Esophagus muscularis mucosa (tissue), 4 donors: ENCODE measurements at places on chromosomes 16 and 17. TPM values are rescaled to one million over a fixed set of nuclear protein-coding genes. Genes with fewer than 3 reads are reported as not detected.
A peak's percentile ranks its signal among the peaks of the same experiment; 100 is the strongest.

The FBXW10B gene
- not detected for total RNA-seq

- no peak for DNase-seq
Observed at GRCh38 chr17:61469949-61470348, 17.7 kb downstream of the TBX4 start.

The TUBG2 gene
- total RNA-seq = 40.1 TPM

GRCh38 chr16:49419862-49420261, 46.3 kb downstream of the C16orf78 start:
- DNase-seq = no peak

GRCh38 chr17:62083651-62084050, 18.6 kb upstream of the MED13 start:
- no peak for DNase-seq

- peak; percentile 17 for DNase-seq
Observed at GRCh38 chr17:2964028-2964356, 99.4 kb downstream of the OR1D5 start.

The ZNF287 gene
- total RNA-seq = 7.4 TPM

DNA sequence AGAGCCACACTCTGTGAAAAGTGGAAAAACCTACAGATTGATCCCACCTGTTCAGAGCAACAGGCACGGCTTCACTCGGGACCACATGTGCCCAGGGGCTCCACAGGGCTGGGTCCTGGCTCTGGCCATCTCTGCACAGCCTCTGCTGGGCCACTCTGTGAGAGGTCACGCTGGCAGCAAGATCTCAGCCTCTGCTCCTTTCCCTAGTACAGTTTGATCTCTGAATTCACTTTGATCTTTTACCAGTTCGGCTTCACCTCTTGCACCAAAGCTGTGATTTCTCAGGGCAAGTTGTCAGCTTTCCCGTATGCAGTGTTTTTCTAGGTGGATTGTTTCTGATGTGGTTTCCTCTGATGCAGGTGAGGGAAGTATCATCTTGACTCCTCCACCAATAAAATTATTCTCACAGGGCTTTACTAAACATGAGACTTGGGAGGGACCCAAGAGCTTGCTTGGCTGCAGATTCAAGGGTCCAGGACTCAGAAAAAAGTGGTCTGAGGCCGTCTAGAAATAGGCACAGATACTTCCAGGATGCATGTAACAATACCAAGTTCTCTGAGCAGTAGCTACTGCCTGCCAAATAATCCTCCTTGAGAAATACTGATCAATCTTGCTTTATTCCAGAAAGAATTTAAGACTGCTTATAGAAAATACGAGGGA, 24.0 kb upstream of the ALDH3A1 start:
- peak; percentile 87 for DNase-seq

DNA sequence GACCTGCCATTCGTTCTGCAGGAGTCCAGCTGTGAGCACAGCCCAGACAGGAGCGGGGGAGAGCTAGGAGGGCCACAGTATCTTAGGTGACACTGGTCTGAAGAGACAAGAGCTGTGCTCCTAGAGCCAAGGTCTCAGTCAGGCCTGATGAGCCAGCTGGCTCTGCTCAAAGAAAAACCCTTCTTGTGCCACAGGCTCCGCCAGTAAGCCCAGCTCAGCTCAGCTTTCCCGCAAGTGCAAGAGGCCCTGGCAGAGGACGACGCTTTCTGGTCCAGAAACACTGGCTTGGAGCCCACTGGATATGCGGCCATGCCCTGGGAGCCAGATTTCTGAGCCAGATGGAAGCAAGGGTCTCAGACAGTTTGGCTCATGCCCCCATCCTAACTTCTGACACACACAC, 23.9 kb downstream of the PEMT start:
- no peak for DNase-seq

The SALL1 gene
- total RNA-seq = not detected

- DNase-seq = no peak
Observed at GRCh38 chr16:5321930-5322329, 224.3 kb upstream of the EEF2KMT start.

The ASGR1 gene
- total RNA-seq = not detected

GRCh38 chr17:62629556-62630364, 2.3 kb downstream of the MRC2 start:
- no peak for DNase-seq

DNA sequence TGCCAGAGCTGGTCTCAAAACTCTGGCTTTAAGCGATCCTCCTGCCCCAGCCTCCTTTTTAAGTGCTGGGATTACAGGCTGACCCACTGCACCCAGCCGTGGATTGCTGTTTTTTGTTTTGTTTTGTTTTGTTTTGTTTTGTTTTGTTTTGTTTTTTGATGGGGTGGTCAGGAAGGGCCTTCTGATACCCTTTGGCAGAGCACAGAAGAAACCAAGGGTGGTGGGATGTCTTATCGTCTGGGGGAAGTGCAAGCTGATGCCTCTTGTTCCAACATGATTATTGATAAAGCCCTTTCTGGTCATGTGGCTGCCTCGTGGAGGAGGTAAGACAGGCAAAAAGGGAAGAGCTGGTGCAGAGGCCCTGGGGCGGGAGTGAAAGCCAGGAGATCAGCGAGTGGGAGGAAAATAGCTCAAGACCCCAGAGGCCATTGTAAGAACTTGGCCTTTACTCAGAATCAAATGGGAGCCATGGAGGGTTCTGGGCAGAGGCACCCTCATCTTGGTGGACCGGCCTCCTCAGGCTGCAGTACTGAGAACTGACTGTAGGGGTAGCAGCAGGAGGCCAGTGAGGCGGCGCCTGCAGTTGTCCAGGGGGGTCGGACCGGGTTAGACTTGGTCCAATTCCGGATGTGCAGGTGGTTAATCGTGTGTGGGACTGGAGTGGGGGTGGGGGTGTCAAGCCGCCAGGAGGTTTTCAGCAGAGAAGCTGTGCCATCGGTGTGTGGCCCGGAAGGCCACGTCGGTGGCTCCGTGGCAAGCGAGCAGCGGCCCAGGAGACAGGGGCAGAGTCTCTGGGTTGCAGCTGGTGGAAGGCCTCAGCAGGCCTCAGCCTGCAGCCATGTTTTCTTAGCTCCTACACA, 84.4 kb upstream of the GSE1 start:
- no peak for DNase-seq

DNA sequence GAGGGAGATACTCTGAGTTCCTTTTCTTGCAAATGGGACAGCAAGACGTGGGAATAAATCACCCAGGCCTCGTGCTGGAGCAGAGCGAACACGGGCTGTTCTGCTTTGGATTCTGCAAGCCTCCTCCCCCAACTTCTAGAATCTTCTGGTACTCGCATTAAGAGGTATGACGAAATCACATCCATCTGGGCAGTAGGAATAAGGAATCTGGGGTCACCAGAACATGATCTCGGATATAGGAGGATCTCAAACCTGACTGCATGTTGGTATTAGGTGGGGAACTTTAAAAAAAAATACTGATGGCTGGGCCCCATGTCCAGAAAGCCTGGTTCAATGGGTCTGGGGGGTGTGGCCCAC, 49.8 kb upstream of the USP7 start:
- no peak for DNase-seq

The PROCA1 gene
- 0.92 TPM for total RNA-seq

The FXR2 gene
- total RNA-seq = 55.6 TPM

- DNase-seq = no peak
Observed at GRCh38 chr17:31470592-31470991, 79.1 kb downstream of the RAB11FIP4 start.

- no peak for DNase-seq
Observed at GRCh38 chr16:67287960-67288359, 8.6 kb downstream of the PLEKHG4 start.

The C17orf100 gene
- total RNA-seq = 0.84 TPM

- DNase-seq = peak; percentile 55
Observed at GRCh38 chr16:57575468-57576277, 33.2 kb downstream of the ADGRG5 start.

The PRDM7 gene
- total RNA-seq = not detected

DNA sequence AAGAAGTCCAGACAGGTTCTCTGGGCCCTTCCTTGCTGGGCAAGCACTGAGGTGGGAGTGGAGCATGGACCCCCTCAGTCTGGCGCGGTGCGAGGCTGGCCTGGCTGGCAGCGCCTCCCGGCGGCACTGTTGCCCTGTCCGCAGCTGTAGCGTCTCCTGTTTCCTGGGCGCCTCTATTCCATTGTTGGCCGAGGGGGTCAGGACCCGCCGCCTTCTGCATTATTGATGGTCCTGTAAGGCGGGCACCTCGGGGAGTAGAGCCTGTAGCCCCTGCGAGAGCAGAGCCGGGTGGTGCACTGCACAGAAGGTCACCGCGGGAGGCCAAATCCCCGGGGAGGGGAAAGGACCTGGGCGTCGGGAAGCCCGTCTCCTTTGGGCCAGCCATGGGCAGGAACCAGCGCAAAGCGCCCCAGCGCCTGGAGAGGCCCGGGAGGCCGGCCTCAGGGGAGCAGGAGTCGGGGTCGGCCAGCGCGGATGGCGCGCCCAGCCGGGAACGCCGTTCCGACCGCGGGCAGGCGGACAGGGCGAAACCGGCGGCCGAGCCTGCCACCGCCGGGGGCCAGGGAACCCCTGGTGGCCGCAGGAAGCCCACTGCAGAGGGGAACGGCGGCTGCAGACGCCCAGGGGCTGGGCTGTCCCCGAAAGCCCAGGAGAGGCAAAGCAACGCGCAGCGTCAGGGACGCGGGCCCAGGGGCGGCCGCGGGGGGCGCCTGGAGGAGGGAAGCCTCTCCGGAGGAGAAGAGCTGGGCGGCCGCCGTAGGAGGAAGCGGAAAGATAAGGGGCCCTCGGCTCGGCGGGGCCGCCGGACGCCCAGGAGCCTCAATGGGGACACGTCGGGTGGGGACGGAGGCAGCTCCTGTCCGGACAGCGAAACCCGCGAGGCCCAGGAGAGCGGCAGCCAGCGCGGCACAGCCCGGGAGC, at the start of gene MYO15B:
Gene MYO15B (plus strand): TSS at position 126 of the 921 bp plus-strand sequence. CDS start 258 bp downstream, at position 384.
- DNase-seq = no peak

The HS3ST2 gene
- 2.2 TPM for total RNA-seq

- no peak for DNase-seq
Observed at GRCh38 chr16:77885571-77886295, 97.4 kb downstream of the VAT1L start.

DNA sequence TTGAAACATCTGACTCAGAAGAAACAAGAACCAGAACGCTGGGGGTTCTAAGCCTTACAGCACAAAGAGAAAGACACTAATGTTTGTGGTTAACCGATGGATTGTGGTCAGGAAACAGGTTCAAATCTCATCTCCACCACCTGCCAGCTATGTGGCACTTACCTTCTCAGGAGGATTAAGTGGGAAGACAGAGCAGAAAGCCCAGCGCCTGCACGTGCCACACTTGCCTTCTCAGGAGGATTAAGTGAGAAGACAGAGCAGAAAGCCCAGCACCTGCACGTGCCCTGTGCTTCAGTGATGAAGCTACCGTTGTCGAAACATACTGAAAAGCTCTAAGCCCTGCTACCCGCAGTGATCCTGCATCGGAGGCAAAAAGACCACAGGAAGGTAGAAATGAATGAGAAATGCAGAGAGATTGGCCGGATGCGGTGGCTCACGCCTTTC, 90.6 kb downstream of the NXN start:
- DNase-seq = no peak

GRCh38 chr17:74332017-74332650, 6.1 kb downstream of the KIF19 start:
- no peak for DNase-seq

DNA sequence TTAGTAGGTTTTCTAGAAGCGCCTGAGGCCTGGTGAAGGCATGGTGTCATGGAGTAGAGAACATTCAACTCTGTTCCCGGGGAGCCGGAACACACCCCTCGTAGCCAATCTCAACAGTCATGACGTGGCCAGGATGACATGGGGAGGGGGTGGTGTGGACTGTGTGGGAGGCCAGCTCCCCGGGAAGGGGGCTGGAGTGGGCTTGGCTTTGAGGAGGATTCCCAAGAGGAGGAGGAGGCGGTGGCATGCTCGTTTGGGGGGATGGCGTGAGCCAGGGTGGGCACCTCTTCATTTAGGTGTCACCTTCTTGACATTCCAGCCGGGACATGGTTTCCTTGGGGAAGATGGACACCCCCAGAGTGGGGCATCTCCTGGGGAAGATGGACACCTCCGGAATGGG, 257.5 kb downstream of the SEC14L1 start:
- DNase-seq = no peak
